ENCODE measurements at places on chromosomes 11 and 22.

DNA sequence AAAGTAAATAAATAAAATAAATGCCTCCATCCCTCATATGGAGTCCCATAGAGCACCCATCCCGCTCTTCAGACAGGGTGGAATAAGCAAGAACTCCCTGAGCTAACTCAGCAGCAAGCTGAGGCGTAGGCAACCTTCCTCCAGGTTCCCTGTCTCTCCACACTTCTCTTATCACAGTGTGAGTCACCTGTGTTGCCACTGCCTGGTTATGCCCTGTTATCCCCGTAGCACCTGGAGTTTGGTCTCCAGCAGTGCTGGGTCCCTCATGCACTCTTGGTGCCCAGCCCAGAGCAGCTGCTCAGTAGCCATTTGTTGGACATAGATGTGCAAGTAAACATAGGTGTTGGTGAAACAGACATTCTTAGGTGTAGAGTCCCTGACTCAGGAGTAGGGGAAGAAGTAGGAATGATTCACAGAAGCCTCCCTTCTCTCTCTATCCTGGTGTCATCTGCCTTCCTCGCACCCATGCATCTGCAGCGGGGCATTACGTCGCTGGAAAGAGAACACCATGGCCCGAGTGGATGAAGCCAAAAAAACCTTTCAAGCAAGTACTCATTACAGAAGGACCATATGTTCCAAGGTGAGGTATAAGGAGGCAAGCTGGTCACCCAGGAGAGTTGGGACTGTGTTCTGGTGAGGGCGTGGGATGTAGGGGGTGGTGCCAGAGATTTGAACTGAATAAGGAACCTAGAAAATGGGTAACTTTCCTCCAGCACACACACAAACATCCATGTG is 56.0 kb downstream of the PISD start:
- DNase-seq, result no peak

DNA sequence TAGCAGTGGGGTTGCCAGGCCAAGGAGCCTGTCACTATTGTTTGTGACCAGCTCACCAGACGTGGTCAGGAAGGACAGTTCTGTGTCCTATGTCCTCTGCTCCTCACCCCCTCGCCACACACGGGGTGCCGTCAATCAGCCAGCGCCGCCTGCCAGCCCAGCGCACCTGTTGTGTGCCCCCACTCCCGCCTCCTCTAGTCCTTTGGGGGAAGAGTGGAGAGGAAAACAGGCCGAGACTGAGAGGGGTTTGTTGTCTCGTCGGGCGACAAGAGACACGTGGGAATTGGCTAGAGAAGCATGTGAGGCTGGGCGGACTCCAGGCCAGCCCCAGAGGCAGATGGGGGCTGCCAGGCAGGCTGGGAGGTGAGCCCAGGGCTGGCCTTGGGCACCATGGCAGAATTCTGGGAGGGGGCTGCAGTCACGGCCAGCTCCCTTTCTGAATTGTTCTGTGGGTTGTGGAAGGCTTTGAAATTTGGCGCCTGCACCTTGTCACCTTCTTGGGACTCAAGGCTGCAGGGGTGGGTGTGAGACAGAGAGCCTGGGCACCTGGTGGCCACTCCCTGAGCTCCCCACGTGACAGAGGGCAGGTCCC is 3.1 kb upstream of the KCNQ1OT1 start:
- no peak for DNase-seq

DNA sequence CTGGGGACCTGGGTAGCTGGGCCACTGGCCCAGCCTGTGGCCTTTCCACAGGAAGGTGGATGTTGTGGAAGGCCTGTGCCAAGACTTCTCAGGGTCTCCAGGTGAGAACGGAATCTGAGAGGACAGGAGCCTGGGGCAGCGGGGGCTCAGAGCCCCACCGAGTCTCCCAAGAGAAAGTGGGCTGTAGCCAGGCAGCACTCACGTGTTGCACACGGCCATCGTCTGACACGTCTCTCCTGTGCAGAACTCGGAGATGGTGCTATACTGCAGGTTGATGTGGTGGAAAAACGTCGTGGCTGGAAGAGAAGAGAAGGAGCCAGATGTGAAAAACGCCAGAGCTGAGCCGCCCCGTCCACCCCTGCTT is 6.4 kb downstream of the MOB2 start:
- no peak for DNase-seq

DNA sequence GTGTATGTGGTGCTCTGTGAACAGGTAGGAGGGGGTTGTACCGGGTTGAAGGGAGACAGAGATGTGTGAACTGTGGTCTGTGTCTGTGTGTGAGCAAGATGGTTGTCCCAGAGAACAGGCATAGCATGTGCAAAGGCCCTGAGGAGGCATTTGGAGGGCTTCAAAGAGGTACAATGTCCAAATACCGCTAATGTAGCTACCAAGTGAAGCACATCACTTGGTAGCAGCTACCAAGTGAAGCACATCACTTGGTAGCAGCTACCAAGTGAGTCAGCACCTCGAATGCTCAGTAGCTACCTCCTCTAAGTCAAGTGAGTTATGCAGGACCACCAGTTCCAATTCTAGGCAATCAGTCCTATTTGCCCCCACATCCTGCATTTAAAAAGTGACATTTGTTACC is 72.4 kb downstream of the KIAA1671 start:
- DNase-seq, result no peak

- no peak for DNase-seq
Observed at GRCh38 chr22:39173787-39174497, 21.5 kb upstream of the CBX7 start.

GRCh38 chr22:20106205-20106848 is 9.6 kb upstream of the RANBP1 start:
- DNase-seq, result no peak

GRCh38 chr11:45142241-45143055 is 4.0 kb upstream of the PRDM11 start:
- DNase-seq, result no peak

DNA sequence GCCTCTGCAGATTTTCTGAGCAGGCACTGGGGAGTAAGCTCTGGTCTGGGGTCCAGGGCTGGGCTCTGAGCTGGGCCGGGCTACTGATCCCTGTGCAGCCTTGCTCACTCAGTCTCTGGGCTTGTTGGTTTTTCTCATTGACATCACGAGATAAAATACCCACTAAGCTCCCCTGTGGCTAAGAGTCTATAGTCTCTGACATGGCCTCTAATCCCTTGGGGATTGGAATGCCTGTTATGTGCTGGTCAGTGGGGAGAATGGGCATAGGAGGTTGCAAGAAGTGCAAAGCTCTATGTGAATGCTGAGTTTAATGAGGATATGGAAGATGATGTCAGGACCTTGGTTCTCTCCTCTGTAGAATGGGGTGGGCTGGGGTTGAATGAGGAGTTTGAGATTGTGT is 23.3 kb downstream of the ELF5 start:
- DNase-seq, result no peak

- DNase-seq, result no peak
Observed at GRCh38 chr11:121844016-121844415, 272.0 kb downstream of the BLID start.

Data from stimulated activated CD8-positive, alpha-beta memory T cell treated with anti-CD3 and anti-CD28 coated beads, Interleukin-12 subunit alpha, Interleukin-12 subunit beta, amount 100 ng/mL, for 4 hours (primary cell).